ENCODE measurements at places on chromosomes 5 and 9. TPM values are rescaled to one million over a fixed set of nuclear protein-coding genes. Genes with fewer than 3 reads are reported as not detected.

GRCh38 chr9:13860019-13860418 is 453.9 kb downstream of the NFIB start:
- DNase-seq: no peak

The SARDH gene
- total RNA-seq: 1.3 TPM

DNA sequence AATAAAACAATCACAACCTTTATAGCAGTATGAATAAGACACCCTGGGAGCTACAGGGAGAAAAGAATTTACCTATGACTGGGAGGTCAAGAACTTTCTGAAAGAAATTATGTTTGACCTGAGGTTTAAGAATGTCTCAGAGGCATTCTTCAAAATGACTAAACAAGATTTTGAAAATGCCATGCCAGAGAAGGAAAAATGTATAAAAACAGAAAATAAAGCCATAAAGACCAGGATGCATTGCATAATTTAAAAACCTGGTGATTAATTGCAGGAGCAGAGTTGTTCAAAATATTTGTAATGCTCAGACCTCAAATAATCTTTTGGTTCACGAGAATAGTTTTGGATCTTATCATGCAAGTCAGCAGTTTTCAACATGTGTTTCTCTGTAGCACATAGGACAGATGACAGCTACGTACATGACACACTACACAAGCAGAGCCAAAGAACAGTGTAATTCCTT is 954.7 kb upstream of the ARRDC3 start:
- no peak for DNase-seq

GRCh38 chr9:13446938-13447842 is 167.7 kb upstream of the MPDZ start:
- no peak for DNase-seq

GRCh38 chr5:32400401-32400800 is 44.1 kb downstream of the ZFR start:
- no peak for DNase-seq

- no peak for DNase-seq
Measured at GRCh38 chr5:154136141-154136540, 54.4 kb upstream of the GALNT10 start.

GRCh38 chr5:16871746-16872339 is 64.2 kb downstream of the MYO10 start:
- DNase-seq: no peak

DNA sequence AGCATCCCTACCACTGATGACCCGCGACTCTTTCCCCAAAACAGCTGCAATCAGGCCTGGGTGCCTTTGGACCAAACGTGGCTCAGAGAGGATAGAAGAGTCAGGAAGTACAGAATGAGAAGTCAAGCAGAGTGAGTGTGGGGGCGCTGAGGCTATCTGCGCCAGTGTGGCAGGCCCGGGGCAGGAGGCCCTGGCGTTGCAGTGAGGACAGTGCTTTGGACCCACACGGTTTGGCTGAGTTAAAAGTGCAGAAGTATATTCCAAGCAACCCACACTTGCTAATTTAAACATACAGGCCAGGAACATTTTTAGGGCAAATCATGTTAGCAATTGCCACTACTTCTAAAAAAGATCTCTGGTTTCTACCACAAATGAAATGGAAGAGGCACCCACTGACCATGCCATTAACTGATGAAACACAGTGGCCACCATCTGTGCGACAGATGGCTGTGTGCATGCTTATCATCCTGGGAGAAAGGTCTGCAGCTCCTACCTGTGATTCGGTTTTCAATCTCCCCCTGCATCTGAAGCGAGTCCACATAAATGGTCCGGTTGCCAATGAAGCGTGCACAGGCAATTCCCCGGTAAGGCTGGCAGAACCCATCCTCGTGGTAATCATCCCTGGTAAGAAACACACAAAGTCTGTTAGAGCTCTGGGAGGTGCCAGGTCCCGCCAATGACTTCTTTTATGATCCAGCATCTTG is 213.0 kb downstream of the ROR2 start:
- no peak for DNase-seq

GRCh38 chr5:170896779-170897178 is 35.0 kb downstream of the RANBP17 start:
- no peak for DNase-seq

The IFNA2 gene
- not detected for total RNA-seq

GRCh38 chr5:23448627-23449026 is 58.8 kb upstream of the PRDM9 start:
- DNase-seq: no peak

- DNase-seq: no peak
Measured at GRCh38 chr5:181217111-181217802, 5.8 kb upstream of the TRIM41 start.

The NOL6 gene
- 16.7 TPM for total RNA-seq

DNA sequence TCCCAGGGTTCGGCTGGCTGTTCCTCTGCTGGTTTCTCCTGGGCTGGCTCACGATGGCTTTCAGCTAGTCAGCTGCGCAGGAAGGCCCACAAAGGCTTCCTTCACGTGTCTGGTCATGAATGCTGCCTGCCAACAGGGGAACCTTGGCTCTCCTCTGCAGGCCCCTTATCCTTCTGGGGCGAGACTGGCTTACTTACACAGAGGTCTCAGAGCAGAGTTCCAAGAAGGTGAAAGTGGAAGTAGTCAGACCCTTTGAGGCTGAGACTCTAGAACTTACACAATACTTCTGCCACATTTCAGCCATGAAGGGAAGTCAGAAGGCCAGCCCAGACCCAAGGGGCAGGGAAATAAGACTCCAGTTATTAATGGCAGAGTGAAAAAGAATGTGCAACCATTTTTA is 99.5 kb downstream of the LHFPL2 start:
- DNase-seq: no peak
